Cerebellar nuclear complex (tissue), 1 donor: ENCODE measurements at places on chromosomes 2 and 18.

DNA sequence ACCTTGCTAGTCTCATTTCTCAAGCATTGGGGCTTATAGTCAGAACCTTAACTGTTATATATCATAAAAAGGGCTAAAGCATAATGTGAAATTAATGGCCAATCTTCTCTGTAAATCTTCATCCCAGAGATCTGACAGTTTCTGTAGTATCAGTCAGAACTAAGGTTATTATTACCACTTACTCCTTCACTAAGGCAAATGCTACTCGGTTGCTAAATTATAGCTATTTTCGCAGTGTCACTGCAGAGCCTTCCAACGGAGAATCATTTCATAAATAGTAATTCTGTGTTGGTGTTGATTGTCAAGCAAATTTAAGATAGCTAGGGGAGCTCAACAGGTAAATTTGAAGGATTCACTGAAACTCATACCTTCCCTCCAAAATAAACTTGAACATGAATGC lies 258.0 kb downstream of the METTL4 start:
- DNase-seq: no peak

DNA sequence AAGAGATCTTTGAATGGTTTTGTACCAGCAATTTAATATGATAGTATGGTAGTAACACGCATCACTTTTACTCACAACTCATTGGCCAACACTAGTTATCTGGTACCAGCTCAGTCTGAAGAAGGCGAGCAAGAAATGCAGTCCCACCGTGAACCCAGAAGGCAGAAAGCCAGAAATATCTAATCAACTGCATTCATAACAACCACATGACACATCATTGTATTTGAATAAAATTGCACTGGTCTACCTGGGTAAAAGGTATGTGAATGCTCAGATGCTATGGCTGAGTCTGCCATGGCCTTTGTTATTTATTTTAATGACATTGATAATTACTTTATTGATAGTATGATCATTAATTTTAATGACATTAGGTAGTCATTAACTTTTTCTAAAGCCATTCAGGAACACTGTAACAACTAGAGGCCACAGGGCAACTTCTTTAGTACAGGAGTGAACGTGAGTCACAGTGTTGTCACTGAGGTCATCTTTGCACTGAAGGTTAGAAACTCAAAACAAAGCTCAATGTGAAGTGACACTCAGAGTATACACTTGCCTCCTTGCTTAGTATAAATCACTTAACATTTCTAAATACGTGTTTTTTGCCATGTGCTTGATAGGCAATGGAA lies 475.6 kb upstream of the TNP1 start:
- no peak for DNase-seq

DNA sequence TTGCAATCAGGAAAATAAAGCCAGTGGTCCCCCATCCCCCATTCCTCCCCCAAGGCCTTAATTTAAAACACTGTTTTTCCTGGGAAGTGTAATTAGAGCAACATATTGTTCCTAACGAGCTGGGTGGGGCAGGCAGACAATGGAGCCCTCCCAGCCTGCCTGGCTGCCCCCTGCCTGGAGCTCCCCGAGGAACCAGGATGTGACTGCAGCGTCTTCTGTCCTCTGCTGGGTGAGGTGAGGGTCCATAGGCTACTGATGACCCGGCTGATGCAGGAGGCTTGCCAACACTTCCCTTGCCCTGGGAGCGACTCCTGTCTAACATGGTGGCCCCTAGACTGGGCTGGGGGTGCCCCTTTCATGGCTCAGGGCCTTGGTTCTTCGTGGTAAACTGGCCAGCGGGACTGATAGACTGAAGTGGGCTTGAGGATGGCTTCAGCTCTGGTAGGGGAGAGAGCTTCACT lies 152.4 kb downstream of the DYSF start:
- DNase-seq: no peak

DNA sequence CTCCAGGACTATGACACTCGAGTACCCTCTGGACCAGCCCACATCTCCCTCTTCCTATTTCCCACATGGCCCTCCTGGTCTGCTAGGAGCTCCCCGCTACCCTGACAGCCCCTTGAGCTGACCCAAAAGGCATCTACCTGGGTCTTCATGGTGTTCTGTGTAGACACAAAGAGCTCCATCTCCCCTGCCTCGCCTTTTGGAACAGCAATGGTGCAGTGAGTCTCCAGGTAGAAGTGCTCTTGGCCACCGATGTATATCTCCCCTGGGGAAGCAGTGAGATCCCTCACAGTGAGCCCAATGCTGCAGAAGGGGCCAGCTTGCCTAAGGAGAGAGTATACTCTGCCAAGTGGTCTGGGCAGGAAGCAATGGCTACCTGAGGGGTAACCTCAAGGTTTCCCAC lies 47.8 kb downstream of the XDH start:
- no peak for DNase-seq

GRCh38 chr2:216858312-216858711 lies 1.6 kb downstream of the TNP1 start:
- no peak for DNase-seq

GRCh38 chr18:58271770-58272169 lies 227.7 kb downstream of the NEDD4L start:
- no peak for DNase-seq

GRCh38 chr2:47654790-47655562 lies 128.0 kb upstream of the MSH6 start:
- no peak for DNase-seq

DNA sequence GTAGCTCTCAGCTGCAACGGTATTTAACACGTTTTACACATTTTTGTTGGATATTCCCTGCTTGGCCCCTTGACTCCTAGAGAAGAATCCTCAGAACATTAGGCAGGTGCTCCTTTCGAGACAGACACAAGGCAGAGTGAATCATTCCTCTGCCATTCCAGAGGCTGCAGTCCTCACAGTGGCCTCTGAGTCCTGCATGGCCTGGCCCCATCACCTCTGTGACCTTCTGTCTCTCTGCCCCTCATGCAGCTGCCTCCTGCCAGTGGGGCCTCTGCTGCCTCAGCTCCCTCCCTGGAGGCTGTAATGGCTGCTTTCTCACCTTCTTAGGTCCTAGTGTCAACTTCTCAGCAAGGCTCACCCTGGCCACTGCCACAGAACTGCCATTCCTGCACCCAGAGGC lies 101.3 kb downstream of the PTPRM start:
- DNase-seq: no peak

DNA sequence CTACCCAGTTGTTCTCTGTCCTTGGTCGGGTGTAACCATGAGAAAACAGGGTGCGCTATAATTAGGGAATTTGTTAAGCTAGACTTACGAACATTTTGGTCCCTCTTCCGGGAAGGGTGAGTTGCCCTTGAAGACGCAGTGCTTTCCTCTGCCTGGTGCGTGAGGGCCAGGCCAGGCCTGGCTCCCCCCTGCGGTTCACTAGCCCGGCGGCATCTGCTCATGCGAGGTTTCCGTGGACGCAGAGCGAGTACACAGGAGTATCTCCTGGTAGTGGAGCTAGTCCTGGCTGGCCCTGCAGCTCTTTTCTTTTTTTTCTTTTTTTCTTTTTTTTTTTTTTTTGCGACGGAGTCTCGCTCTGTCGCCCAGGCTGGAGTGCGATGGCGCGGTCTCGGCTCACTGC lies 148.8 kb downstream of the PTGR3 start:
- no peak for DNase-seq

- DNase-seq: no peak
These were observed 977.3 kb upstream of the ACVR2A start for GRCh38 chr2:146867477-146867986.

- no peak for DNase-seq
These were observed 62.9 kb downstream of the FHOD3 start for GRCh38 chr18:36360256-36360909.

- DNase-seq: no peak
These were observed 109.0 kb upstream of the CELF4 start for GRCh38 chr18:37674570-37674969.

DNA sequence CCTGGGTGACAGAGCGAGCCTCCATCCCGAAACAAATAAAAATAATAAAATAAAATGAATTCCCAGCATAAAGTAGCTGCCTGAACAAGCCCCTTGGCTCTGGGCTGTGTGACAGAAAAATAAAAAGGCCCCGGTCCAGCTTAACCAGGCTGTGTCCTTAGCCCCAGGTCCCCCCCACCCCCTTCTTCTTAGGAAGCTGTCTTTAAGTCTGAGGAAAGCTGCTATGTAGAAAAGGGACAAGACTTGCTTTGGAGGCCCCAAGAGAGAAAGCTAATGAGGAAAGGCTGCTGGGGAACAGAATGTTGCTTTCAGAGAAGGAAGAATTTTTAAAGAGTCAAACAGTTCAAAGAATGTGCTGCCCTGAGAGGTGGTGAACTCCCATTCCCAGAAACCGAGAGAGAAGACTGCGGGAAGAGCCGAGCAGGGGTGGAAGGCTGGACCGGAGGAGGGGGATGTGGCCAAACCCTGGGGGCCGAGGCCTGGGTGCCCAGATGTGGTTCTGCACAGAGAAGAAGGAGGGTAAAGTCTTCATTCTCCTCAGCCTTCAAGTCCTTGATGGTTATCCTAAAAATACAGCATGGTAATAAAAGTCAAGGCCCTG lies 61.9 kb downstream of the CENPO start:
- no peak for DNase-seq

DNA sequence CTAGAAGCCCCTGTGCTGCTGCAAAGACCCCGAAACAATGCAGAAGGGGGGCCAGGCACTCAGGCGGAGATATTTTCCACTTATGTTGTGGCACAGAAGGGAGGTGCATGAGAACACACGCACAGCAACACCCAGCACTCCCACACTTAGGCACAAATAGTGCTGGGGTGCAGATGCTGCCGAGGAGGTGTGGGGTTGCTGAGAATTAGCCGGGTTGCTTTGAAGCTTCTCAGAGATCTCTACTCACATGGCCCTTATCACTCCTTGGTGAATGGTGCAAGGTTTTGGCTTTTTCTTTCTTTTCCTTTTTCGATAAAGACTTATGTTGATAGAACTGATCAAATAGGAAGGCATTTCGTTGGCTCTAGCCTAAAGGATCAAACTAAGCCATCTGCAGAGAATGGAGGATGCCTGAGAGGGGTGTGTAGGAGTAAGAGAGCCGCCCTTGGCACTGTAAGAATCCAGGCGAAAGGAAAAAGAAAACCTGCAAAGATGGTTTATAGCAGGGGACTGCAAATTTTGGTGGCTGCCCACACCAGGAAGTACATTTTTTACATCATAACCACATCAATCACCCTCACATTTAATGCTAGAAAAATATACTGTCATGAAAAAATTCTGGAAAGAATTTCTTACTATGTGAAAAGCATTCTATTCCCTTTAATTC lies 27.9 kb upstream of the FHL2 start:
- DNase-seq: no peak

DNA sequence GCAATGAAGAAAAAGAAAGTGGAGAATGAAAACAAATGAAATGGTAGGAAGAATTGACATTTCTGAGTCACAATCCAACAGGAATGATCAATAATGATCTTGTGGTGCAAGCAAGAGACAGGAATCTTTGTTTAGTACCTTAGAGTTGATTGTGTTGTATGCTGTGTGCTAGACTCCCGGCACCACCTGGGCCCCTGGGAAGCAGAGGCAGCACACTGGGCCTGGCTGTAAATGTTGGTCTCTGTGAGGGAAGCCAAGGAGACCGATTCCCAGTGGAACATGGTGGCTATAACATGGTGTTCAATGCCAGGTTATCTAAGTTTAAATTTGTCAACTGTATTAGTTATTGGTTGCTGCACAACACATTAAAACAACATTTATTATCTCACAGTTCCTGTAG lies 9.8 kb upstream of the CWC22 start:
- no peak for DNase-seq

DNA sequence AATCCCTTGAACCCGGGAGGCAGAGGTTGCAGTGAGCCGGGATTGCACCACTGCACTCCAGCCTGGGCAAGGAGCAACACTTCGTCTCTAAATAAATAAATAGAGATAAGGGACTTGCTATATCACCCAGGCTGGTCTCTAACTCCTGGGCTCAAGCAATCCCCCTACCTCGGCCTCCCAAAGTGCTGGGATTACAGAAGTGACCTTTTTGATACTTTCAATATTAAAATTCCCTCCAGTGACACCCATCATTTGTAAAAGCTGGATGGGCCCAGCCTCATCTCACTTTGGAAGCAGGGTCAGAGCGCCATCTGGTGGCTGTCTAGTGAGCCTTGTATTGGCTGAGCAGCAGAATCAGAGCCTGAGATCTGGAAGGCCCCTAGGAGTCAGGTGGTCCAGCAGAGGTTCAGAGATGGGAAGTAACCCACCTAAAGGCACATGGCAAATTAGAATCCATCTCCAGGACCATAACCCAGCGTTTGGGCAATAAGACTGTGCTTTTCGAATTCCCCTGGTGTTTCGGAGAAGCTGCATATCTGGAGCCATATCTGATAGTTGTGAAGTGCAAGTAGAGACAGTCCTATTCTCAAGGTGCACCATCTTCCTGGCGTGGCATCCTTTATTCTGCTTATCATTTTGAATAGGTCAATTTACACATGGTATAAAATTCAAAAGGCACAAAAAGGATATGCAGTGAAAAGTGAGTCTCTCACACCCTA lies 18.3 kb upstream of the SLC35F6 start:
- peak; percentile 18 for DNase-seq

DNA sequence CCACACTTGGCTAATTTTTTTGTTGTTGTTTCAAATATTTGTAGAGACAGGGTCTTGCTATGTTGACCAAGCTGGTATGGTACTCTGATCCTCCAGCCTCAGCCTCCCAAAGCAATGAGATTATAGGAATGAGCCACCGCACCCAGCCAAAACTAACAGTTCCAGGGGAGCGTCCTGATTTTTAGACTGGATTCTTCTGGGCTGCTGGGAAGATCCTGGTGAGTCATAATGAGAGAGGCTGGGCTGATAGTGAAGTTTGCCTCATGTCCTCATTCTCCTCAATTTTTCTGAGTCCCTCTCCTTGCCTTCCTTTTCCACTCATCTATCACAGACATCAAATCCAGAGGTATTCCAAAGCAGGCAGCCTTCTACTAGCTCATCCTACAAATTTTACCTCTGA lies 81.3 kb downstream of the VSNL1 start:
- DNase-seq: no peak

- no peak for DNase-seq
These were observed 41.5 kb downstream of the ANTXR1 start for GRCh38 chr2:69054431-69054830.

- DNase-seq: no peak
These were observed 130.2 kb downstream of the EXOC6B start for GRCh38 chr2:72695676-72696075.

GRCh38 chr2:173872714-173873113 lies 92.5 kb downstream of the SP3 start:
- no peak for DNase-seq

DNA sequence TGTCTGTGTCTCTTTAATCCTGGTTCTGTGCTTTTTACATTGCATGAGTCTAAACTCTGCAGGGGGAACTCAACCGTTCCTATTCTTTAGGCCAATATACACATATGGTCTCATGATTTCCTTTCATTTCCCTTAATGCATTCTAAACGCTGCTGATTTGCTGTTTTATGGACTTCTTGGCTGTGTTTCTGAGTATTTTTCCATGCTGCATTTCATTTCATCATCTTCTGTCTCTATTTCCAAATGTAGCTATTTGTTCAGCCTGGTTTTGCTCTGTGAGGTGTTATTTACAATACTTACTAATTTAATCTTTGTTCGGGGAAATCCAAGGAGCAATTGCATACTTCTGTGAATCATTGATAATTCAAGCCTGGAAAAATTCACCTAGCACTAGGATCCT lies 897.2 kb downstream of the TSN start:
- no peak for DNase-seq

GRCh38 chr2:127175751-127176354 lies 44.2 kb downstream of the CYP27C1 start:
- no peak for DNase-seq
